ENCODE measurements at places on chromosomes 4 and X. TPM values are rescaled to one million over a fixed set of nuclear protein-coding genes. Genes with fewer than 3 reads are reported as not detected.

The EPHA5 gene
- not detected for polyA plus RNA-seq

The LRRC66 gene
- not detected for polyA plus RNA-seq

The PHOX2B gene
- not detected for polyA plus RNA-seq

The PORCN gene
- polyA plus RNA-seq = 17.8 TPM

The XAGE1A gene
- polyA plus RNA-seq = not detected

The SLIT2 gene
- polyA plus RNA-seq = not detected

The CXCL1 gene
- polyA plus RNA-seq = not detected

The SLC16A2 gene
- polyA plus RNA-seq = 0.24 TPM

The PAGE5 gene
- polyA plus RNA-seq = not detected

The FAM133A gene
- not detected for polyA plus RNA-seq

The ADH7 gene
- polyA plus RNA-seq = not detected

The NEUROG2 gene
- polyA plus RNA-seq = not detected

The AMTN gene
- not detected for polyA plus RNA-seq

The LNX1 gene
- polyA plus RNA-seq = 0.30 TPM

The CSN1S1 gene
- polyA plus RNA-seq = not detected
